ENCODE measurements at places on chromosomes 4 and X. TPM values are rescaled to one million over a fixed set of nuclear protein-coding genes. Genes with fewer than 3 reads are reported as not detected.
A peak's percentile ranks its signal among the peaks of the same experiment; 100 is the strongest.

DNA sequence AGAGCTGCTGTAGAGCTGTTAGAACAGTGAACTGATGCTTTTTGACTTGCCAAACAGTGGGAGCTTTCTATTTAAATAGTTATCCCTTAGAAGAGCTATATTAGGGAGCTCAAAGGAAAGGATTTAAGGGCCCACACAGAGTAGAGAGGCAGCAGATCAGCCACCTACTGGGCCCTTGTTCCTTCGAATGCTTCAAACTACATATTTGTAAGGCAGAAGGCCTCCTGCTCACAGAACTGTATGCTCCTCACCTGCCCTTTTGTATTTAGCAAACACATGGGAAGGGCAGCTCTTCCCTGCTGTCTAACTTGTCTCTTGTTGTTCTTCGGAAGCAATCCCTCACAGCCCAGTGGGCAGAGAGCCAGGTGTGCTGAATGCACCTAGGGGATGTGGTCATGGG is 38.0 kb downstream of the IL1RAPL1 start:
- no peaks in the 10 kb centered on the region for H3K4me1 ChIP-seq
- no peak overlapping the region for H3K27ac ChIP-seq
- H3K27me3 ChIP-seq = no peaks in the 10 kb centered on the region
- DNase-seq = no peak

DNA sequence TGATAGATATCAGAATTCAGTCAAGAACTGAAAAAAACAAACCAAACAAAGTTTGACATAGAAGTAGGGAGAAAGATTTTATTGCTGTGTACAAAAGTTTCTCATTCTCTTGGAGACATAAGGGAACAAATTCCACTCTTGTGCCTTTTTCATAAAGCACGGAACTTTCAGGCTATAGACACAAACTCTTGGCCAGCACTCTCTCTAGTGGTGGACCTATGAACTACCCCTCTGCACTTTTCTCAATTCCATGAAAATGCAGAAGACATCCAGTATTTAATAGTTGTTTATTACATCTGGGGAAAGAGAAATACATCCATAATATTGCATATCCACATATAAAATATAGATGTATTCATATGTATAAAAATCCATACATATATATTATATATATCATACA is 291.6 kb upstream of the HS3ST1 start:
- no peaks in the 10 kb centered on the region for H3K36me3 ChIP-seq
- no peaks in the 10 kb centered on the region for H3K4me1 ChIP-seq
- H3K27me3 ChIP-seq = no peaks in the 10 kb centered on the region
- no peak overlapping the region for H3K27ac ChIP-seq

DNA sequence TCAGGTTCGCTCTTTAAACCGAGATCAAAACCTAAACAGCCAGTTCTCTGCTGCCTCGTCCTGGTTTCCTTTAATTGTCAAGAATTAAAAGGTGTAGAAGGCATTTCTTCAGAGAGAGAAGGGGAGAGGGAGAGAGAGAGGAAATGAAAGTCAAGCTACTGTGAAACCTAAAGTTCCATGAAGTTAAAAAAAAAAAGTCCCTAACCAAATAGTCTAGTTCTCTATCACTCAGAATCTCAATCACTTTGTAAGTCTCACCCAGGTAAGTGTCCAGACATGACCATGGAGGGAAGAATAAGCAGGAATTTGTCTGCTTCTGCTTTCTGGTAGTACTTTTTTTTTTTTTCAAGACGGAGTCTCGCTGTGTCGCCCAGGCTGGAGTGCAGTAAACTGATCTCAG is 18.8 kb upstream of the SMIM14 start:
- no peak overlapping the region for H3K4me3 ChIP-seq

DNA sequence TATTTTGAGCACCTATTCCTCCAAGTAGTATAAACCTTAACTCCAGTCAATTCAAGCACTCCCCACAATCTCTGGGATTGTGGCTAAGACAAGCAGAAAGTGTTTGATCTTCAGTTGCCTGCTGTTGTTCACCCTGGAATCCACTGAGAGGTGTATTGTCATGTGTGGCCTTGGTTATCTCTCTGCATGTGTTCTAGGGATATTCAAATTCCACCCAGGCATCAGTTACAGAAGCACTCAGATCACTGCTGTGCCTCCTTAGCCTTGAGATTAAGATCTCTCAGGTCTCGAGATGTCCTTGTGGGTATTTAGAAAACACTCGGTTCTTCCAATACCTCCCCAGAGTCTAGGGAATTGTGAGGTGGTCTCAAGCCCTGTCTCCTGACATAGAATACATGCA is 213.3 kb downstream of the SMARCA1 start:
- no peak for DNase-seq
- no peaks in the 10 kb centered on the region for H3K27me3 ChIP-seq
- no peaks in the 10 kb centered on the region for H3K4me1 ChIP-seq
- H3K4me3 ChIP-seq = no peak overlapping the region
- no peaks in the 10 kb centered on the region for H3K36me3 ChIP-seq

DNA sequence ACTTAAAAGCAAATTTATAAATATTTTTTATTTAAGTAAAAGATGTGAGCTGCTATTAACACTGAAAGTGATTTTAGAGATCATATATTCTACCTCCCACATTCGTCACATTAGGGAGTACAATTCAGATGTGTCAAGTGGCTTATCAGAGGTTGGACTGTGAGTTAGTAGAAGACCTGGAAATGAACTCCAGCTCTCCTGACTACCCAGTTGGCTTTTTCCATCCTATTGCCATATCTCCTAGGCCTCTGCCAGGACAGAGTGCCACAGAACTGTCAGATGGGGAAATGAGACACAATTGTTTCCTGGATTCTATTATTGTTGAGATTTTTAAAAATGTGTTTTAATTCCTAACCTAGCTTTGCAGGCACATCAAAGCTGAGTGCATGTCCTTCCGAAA is 634.1 kb upstream of the MAGEB2 start:
- no peaks in the 10 kb centered on the region for H3K4me1 ChIP-seq
- H3K4me3 ChIP-seq = no peak overlapping the region
- DNase-seq = no peak
- no peak overlapping the region for H3K27ac ChIP-seq
- H3K36me3 ChIP-seq = no peaks in the 10 kb centered on the region
- H3K27me3 ChIP-seq = peaks cover 53% of the 10 kb centered on the region

- no peaks in the 10 kb centered on the region for H3K27me3 ChIP-seq
- H3K4me3 ChIP-seq = no peak overlapping the region
- H3K36me3 ChIP-seq = no peaks in the 10 kb centered on the region
- DNase-seq = no peak
Observed at GRCh38 chr4:61580721-61581377, 380.7 kb downstream of the ADGRL3 start.

- H3K27me3 ChIP-seq = no peaks in the 10 kb centered on the region
- peak; percentile 43 for DNase-seq
- no peak overlapping the region for H3K4me3 ChIP-seq
Observed at GRCh38 chrX:127129510-127129909, 310.0 kb downstream of the PRR32 start.

GRCh38 chr4:185096032-185096653 is 46.9 kb upstream of the SLC25A4 start:
- H3K27ac ChIP-seq = no peak overlapping the region
- peak; percentile 74 for DNase-seq
- no peak overlapping the region for H3K4me3 ChIP-seq

DNA sequence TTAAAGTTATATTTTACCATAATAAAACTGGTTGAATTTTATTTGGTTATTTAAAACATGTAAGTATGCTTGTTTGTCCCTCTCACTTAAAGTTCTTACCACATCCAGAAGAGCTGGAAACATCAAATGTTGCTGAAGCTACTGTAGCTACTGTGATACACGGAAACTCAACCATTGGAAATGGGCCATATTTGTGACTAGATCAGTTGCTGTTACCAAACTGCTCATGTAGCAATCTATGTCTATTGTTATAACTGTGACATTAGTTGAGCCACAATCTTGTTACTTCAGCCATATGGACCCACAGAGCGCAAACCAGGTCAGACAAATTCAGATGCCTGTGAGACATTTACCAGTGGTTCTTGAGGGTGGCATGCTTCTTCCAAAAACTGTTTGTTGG is 41.6 kb downstream of the NDNF start:
- H3K27me3 ChIP-seq = no peaks in the 10 kb centered on the region
- H3K36me3 ChIP-seq = peaks cover 2% of the 10 kb centered on the region
- H3K4me1 ChIP-seq = no peaks in the 10 kb centered on the region
- no peak for DNase-seq

- H3K4me3 ChIP-seq = no peak overlapping the region
- no peaks in the 10 kb centered on the region for H3K36me3 ChIP-seq
- H3K27ac ChIP-seq = no peak overlapping the region
- no peaks in the 10 kb centered on the region for H3K27me3 ChIP-seq
Observed at GRCh38 chr4:160631044-160631443, 1528.2 kb downstream of the RAPGEF2 start.

- no peak for DNase-seq
- H3K27ac ChIP-seq = no peak overlapping the region
- no peaks in the 10 kb centered on the region for H3K4me1 ChIP-seq
- H3K4me3 ChIP-seq = no peak overlapping the region
Observed at GRCh38 chrX:76076124-76076523, 96.7 kb upstream of the PBDC1 start.

DNA sequence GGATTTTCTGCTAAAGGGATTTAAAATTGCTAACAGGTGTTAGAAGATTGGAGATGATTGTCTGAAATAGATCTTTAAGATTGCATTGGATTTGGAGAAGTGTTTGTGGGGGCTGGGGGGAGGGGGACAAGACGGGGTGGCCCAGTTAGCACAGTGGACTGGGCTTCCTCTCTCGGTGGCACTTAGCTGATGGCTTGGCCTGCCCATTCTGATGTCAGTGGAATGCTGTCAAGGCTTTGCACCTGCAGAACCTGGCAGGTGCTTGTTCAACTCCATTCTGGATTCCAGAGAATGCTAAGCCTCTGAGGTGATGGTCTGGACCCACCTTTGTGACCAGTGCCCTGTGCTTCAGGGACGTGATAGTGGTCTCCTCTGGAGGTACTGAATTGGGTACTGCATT is 43.7 kb downstream of the ADD1 start:
- no peak for DNase-seq
- H3K4me1 ChIP-seq = no peaks in the 10 kb centered on the region
- peaks cover 60% of the 10 kb centered on the region for H3K36me3 ChIP-seq
- no peak overlapping the region for H3K4me3 ChIP-seq
- no peak overlapping the region for H3K27ac ChIP-seq

The NDP gene
- not detected for total RNA-seq

The GRPR gene
- total RNA-seq = not detected

The EDA gene
- 1.3 TPM for total RNA-seq

The NEK1 gene
- 15.5 TPM for total RNA-seq

The CFAP99 gene
- 0.16 TPM for total RNA-seq
